ENCODE measurements at places on chromosomes 1 and 21. TPM values are rescaled to one million over a fixed set of nuclear protein-coding genes. Genes with fewer than 3 reads are reported as not detected.

DNA sequence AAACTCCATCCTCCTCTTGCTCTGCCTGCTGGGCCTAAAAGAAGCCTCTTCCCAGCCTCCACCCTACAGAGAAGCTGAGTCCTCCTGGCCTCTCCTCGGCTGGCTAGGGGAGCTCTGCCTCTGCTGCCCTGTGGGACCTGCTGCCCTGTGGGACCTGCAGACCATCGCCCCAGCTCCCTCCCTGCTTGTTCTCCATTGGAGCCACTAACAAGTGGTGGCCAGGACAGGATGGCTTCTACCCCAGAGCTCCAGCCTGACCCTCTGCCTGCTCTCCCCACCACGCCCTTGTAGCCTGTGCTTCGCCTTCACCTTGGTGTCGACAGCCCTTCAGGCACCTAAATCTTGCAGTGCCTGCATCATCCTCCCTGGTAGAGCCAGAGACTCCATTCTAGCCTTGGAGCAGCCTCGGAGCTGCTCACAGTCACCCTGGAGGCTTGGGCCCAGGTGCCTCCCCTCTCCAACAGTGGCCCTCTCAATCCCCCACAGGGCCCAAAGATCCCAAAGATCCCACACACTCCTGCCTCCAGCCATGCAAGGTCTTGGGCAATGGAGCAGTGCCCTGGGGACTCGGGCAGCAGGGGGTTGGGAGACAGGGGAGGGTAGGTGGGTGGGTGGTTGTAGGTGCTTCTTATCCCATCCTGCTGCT is 3.0 kb downstream of the EPS8L3 start:
- no peak overlapping the region for H3K27ac ChIP-seq
- no peaks in the 10 kb centered on the region for H3K4me1 ChIP-seq
- H3K36me3 ChIP-seq, result no peaks in the 10 kb centered on the region
- H3K27me3 ChIP-seq, result no peaks in the 10 kb centered on the region
- no peak overlapping the region for H3K4me3 ChIP-seq
- DNase-seq, result no peak

GRCh38 chr1:16012590-16013219 is 5.1 kb downstream of the HSPB7 start:
- H3K4me1 ChIP-seq, result peaks cover 32% of the 10 kb centered on the region
- no peaks in the 10 kb centered on the region for H3K36me3 ChIP-seq
- H3K4me3 ChIP-seq, result peak overlapping the region; percentile 47
- no peak overlapping the region for H3K27ac ChIP-seq

- peaks cover 26% of the 10 kb centered on the region for H3K36me3 ChIP-seq
- H3K27me3 ChIP-seq, result peaks cover 4% of the 10 kb centered on the region
- H3K4me3 ChIP-seq, result no peak overlapping the region
- H3K27ac ChIP-seq, result no peak overlapping the region
- no peaks in the 10 kb centered on the region for H3K4me1 ChIP-seq
These were observed 89.9 kb downstream of the MT1HL1 start for GRCh38 chr1:236914375-236914774.

DNA sequence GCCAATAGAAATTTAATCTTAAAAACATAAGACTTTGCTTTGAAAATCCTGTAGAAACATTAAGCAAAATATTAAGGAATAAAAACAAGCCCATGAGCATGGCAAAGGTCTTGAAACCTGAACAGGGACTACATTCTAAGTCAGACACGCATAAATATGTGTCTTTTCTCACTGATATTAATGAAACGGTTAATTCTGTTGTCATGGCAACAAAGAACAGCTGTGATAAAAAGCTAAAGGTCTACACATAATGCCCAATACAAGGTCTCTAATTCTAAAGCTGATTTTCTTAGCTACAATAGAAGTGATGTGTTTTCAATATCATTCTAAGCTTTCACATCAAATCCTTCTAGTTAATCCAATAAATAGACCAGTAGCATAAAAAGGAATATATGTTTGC is 331.7 kb downstream of the PTBP2 start:
- no peaks in the 10 kb centered on the region for H3K4me1 ChIP-seq
- peaks cover 5% of the 10 kb centered on the region for H3K27me3 ChIP-seq
- no peak for DNase-seq
- no peak overlapping the region for H3K27ac ChIP-seq

DNA sequence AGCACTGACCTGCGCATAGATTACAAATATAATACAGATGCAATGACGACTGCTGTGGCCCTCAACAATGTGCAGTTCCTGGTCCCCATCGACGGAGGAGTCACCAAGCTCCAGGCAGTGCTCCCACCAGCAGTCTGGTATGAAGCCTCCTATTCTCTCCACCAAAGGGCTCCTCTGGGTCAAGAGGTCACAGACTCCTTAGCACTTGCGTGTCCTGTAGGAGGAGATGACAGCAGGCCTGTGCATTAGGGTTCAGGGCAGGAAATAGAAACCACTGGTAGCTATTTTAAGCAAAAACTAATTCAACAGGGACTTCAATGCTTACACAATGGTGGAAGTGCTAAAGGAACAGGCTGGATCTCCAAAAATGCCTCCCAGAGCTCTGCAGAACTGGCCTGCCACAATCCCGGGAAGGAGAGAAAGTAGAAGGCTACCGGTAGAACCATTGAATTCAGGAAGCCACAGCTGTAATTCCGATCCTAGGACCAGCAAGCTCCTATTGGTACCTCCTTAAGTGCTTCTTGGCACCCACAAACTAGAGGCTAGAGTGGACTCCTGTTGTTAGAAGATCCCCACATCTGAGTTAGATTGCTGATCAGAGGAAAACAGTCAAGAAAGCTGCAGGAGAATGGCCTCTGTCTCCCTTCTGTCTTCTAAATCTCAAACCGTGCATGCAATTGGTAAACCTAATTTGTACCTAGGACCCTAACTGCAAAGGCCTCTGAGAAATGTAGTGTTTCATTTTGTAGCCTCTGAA is 12.7 kb upstream of the DYNLT5 start:
- peaks cover 8% of the 10 kb centered on the region for H3K4me1 ChIP-seq
- H3K4me3 ChIP-seq, result no peak overlapping the region
- no peak for DNase-seq
- no peaks in the 10 kb centered on the region for H3K27me3 ChIP-seq
- no peak overlapping the region for H3K27ac ChIP-seq
- no peaks in the 10 kb centered on the region for H3K36me3 ChIP-seq

DNA sequence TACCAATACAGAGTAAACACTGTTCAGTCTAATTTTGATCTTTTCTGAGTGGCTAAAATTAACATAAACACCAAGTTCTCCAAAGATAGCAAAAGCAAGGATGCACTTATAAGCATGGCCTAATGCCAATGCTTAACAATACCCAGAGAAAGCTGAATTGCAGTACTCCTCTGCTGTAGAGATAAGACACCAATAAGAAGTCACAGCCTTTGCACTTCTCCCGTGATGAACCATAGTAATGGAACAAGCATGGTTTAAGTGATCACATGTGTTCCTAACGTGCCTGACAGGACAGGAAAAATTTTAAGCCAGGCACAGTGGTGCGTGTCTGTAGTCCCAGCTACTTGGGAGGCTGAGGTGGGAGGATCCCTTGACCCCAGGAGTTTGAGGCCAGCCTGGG is 5.6 kb downstream of the PRDX1 start:
- DNase-seq, result no peak
- H3K36me3 ChIP-seq, result peaks cover 8% of the 10 kb centered on the region
- H3K27ac ChIP-seq, result no peak overlapping the region
- H3K27me3 ChIP-seq, result no peaks in the 10 kb centered on the region

GRCh38 chr1:2300004-2300771 is 72.1 kb downstream of the SKI start:
- DNase-seq, result peak; percentile 96
- H3K4me3 ChIP-seq, result peak overlapping the region; percentile 77
- H3K4me1 ChIP-seq, result peaks cover 23% of the 10 kb centered on the region
- H3K27me3 ChIP-seq, result no peaks in the 10 kb centered on the region

- DNase-seq, result no peak
- peaks cover 3% of the 10 kb centered on the region for H3K4me1 ChIP-seq
These were observed 4.1 kb upstream of the PRDM16 start for GRCh38 chr1:3064901-3065300.

- peaks cover 43% of the 10 kb centered on the region for H3K27me3 ChIP-seq
- no peaks in the 10 kb centered on the region for H3K36me3 ChIP-seq
- H3K4me3 ChIP-seq, result no peak overlapping the region
- H3K27ac ChIP-seq, result no peak overlapping the region
- H3K4me1 ChIP-seq, result no peaks in the 10 kb centered on the region
These were observed 65.3 kb downstream of the KLHDC7A start for GRCh38 chr1:18546026-18546425.

- no peaks in the 10 kb centered on the region for H3K36me3 ChIP-seq
- H3K4me3 ChIP-seq, result no peak overlapping the region
- DNase-seq, result no peak
- no peak overlapping the region for H3K27ac ChIP-seq
- no peaks in the 10 kb centered on the region for H3K4me1 ChIP-seq
These were observed 6.9 kb upstream of the SLC35D1 start for GRCh38 chr1:67060811-67061218.

- no peak overlapping the region for H3K27ac ChIP-seq
- peaks cover 23% of the 10 kb centered on the region for H3K4me1 ChIP-seq
- H3K27me3 ChIP-seq, result peaks cover 4% of the 10 kb centered on the region
- no peaks in the 10 kb centered on the region for H3K36me3 ChIP-seq
These were observed 38.9 kb downstream of the UMODL1 start for GRCh38 chr21:42109873-42110525.

DNA sequence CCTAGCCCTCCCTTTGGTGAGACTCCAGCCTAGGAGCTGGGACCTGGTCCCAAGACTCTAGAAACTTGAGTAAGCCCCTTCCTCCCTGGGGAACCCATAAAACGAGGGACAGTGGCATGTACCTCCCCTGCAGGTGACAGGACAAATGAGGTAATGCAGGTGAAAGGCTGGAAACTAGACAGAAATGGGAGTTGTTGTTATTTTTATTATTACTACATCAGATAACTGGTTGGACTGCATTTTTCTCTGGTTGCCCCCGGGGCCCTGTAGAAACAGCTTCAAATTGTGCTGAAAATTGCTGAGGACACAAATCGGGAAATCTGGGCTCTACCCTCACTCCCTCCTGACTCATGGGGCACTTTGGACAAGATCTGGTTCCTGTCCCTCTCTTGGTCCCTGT is 132.3 kb upstream of the WNT4 start:
- H3K36me3 ChIP-seq, result peaks cover 13% of the 10 kb centered on the region
- no peak overlapping the region for H3K4me3 ChIP-seq

GRCh38 chr1:223628233-223629125 is 37.0 kb downstream of the CAPN8 start:
- H3K36me3 ChIP-seq, result no peaks in the 10 kb centered on the region
- no peaks in the 10 kb centered on the region for H3K4me1 ChIP-seq

GRCh38 chr1:227791425-227792143 is 23.9 kb upstream of the PRSS38 start:
- DNase-seq, result no peak
- peaks cover 24% of the 10 kb centered on the region for H3K4me1 ChIP-seq

DNA sequence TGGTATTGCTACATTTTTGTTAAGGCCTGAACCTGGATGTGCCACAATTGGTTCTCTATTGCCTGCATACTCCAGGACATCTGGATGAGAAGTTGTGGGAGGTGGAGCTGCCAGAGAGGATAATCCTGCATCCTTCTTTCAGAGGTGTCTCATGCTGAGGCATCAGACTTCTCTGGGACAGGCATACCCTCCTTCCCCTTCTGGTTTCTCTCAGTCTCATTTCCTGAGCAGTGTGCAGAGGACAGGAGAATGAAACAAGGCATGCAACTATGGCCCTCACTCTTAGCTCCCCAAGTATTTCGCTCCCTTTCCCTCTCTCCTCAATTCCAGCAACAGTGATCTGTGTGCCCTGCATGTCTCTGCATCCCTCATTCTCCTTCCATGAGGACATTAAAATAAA is 7.6 kb upstream of the RGSL1 start:
- H3K27me3 ChIP-seq, result peaks cover 5% of the 10 kb centered on the region
- H3K36me3 ChIP-seq, result peaks cover 14% of the 10 kb centered on the region
- DNase-seq, result no peak
- H3K4me3 ChIP-seq, result no peak overlapping the region
- no peaks in the 10 kb centered on the region for H3K4me1 ChIP-seq

DNA sequence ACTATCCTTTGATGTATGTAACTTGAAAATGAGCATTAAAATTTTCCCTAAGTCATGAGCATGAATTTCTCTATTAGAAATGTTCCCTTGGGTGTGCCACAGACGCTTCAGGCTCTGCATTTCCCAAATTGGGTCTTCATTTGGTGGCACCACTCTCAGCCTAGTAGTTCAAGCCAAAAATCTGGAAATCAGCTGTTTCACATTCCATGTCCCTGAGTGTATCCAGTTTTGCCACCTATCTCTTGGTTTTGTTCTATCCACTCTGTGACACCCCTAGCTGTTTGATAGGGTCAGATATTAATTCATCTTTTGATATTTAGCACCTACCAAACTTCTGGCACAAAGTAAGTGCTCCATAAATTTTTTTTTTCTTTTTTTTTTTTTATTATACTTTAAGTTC is 89.5 kb upstream of the DPH5 start:
- H3K27ac ChIP-seq, result peak overlapping the region; percentile 84
- no peak for DNase-seq
- H3K36me3 ChIP-seq, result no peaks in the 10 kb centered on the region
- H3K4me1 ChIP-seq, result peaks cover 25% of the 10 kb centered on the region

DNA sequence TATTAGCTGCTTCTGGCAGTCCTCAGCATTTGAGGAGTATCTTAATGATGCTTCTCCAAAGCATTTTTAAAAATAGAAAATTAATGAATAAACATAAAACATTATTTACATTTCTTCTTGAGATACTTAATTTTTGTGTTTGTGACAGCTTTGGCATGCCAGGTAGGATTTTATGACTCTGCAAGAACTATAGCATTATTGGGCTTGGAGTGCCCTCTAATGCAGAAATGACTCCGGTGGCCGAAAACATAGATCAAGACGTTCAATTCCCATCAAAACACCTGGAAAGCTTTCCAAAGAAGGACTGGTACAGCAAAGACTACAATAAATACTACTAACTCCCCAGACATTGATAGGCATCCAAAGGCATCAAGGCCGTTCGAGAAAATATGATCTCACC is 366.4 kb upstream of the CXADR start:
- H3K27me3 ChIP-seq, result no peaks in the 10 kb centered on the region
- no peaks in the 10 kb centered on the region for H3K36me3 ChIP-seq
- no peaks in the 10 kb centered on the region for H3K4me1 ChIP-seq
- no peak overlapping the region for H3K4me3 ChIP-seq
- no peak for DNase-seq

- no peaks in the 10 kb centered on the region for H3K27me3 ChIP-seq
- DNase-seq, result no peak
- H3K36me3 ChIP-seq, result no peaks in the 10 kb centered on the region
- H3K4me1 ChIP-seq, result no peaks in the 10 kb centered on the region
These were observed 421.2 kb upstream of the DAB1 start for GRCh38 chr1:57845041-57845440.

GRCh38 chr1:233735847-233736246 is 121.9 kb downstream of the KCNK1 start:
- no peak overlapping the region for H3K4me3 ChIP-seq
- no peaks in the 10 kb centered on the region for H3K4me1 ChIP-seq
- no peak for DNase-seq
- no peak overlapping the region for H3K27ac ChIP-seq
- H3K36me3 ChIP-seq, result no peaks in the 10 kb centered on the region

Gene OR2T5
- not detected for polyA plus RNA-seq

Gene FALEC
- polyA plus RNA-seq, result 2.6 TPM

Gene ID3
- polyA plus RNA-seq, result 35.5 TPM

Gene MROH9
- not detected for polyA plus RNA-seq

Gene MUL1
- 85.5 TPM for polyA plus RNA-seq

Gene S100A5
- not detected for polyA plus RNA-seq

Gene FABP3
- polyA plus RNA-seq, result not detected

Gene MGST3
- 122 TPM for polyA plus RNA-seq

Gene CACHD1
- not detected for polyA plus RNA-seq

Gene CLCNKB
- polyA plus RNA-seq, result not detected
